ENCODE measurements at places on chromosomes 2 and 18.

GRCh38 chr2:36664696-36665076 lies 31.8 kb upstream of the VIT start:
- DNase-seq = no peak

GRCh38 chr2:150663143-150663542 lies 175.7 kb upstream of the RND3 start:
- no peak for DNase-seq

DNA sequence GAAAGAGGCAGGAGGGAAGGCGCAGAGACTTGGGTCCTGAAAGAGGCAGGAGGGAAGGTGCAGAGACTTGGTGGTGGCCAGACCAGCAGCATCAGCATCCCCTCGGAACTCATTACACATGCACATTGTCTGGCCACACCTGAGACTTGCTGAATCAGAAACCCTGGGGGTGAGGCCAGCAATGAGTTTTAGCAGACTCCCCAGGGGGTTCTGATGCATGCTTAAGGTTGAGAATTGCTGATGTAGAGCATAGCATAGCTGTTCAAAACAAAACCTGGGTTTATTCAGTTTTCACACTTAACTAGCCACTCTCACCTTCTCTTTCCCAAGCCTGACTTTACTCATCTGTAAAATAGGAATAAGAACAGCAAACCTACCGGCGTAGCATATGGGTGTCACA lies 122.9 kb downstream of the MRO start:
- no peak for DNase-seq

GRCh38 chr2:212766921-212767320 lies 228.3 kb upstream of the ERBB4 start:
- no peak for DNase-seq

- DNase-seq = no peak
Measured at GRCh38 chr2:37244755-37245154, 13.3 kb downstream of the NDUFAF7 start.

DNA sequence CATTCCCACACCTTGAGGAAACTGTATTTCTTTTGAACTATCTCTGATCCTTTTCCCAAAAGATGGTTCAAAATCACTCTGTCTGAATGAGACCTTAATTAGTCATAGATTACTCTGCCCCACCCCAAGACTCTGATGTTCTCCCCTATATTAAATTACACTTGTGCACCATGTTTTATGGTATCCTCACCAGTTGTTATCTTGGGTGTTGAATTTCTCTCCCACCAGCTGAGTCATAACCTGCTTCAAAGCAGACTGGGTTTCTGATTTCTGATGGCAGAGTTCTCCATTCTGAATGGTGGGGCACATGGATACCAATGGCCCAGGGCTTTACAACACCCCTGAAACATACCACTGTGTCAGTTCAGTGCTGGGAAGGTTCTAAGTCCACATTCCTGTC lies 15.0 kb downstream of the CDH20 start:
- no peak for DNase-seq

DNA sequence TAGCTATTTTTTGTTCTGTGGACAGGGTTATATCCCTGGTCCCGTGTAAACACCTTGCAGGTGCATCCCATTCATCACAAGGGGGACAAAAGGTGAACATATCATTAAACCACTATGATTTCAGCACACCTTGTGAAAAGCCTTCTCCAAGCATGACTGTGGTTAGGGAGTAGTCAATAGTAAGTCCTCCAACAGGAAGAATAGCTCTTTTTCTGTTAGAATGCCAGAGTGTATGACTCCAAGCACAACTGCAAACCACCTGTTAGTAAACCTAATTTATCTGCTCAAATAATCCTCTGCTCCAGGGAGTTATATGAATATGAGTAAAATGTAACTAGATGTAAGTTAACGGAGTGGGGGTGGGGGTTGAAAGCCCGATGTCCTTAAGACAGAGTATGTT lies 240.5 kb downstream of the AGPS start:
- DNase-seq = no peak

- no peak for DNase-seq
Measured at GRCh38 chr2:209553913-209554312, 130.1 kb downstream of the MAP2 start.

- DNase-seq = no peak
Measured at GRCh38 chr2:120209427-120210269, 13.6 kb downstream of the TMEM185B start.

- DNase-seq = peak; percentile 6
Measured at GRCh38 chr2:190088917-190089316, 26.4 kb upstream of the MSTN start.

DNA sequence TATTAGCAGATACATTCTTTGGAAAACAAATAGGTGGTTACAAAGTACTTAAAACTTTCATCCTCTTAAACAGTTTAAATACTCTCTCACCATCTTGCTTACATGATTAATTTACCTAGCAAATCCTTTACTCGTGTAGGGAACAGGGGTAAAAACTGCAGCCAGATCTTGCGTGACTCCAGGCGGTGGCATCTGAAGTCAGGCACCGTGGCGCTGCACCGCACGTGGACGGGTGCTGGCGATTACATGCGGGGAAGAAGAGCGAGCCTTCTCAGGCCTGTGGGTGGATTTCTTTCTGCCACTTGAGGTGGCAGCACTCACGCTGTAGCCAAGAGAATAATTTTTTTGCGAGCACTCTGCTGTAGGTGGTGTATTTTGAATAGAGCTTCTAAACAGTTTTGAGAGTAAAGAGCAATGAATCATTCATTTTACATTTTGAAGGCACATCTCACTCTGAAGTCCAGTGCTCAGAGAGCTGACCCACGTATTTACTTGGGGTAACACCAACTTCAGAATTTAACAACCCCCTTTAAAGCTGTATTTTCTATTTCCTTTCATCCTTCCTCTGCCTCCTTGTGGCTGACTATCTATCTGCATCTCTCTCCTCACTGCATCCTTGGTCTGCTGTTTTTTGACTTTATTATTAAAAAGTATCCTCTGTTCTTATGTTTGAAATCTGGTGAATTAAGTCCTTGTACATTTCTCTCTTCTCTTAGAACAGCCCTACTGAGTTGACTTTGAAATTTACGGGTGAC lies 68.9 kb downstream of the EPAS1 start:
- DNase-seq = no peak

DNA sequence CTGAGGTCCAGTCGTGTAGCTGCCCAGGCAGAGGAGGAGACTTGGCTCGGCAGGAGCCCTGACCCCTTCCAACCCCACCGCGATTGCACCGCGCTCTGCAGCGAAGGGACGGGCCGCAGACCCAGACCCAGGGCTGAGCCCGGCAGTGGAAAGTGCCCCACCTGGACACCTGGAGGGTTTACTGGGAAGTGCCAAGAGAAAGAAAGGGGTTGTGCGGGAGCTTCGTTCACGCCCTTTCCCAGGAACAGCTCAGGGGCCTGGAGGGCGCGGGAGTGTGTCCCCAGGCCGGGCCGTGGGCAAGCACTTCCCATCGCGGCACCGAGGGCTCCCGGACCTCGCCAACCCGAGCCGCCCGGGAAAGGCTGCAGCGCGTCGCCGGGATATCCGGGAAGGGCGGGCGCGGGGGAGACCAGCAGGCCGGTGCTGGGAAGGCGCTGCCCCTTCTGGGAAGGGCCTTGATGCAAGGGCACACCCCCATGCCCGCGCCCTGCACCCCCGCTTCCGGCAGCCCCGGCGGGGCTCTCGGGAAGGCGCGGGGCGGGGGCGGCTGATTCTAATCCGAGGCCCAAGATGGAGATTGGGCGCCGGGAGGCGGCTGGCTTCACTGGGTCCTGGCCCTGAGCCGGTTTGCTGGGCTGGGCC lies 36.1 kb upstream of the MRPL33 start:
- DNase-seq = peak; percentile 41

GRCh38 chr2:101692041-101692440 lies 5.5 kb upstream of the MAP4K4 start:
- DNase-seq = no peak

DNA sequence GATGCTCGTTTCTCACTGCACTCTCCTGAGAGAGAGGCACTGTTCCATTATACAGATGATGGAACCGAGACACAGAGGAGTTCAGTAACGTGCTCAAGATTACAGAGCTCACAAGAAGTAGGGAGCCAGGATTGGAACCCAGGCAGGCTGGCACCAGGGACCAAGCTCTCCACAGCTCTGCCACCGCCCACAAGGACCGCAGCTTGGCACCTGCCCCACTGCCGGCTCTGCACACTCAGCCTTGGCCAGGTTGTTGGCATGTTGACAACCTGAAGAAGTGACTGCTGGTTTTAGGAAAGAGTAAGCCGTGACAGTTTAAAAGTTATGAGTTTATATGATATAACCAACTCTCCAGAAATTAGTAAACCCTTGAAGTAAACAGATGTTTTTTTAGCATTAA lies 48.0 kb upstream of the ITM2C start:
- no peak for DNase-seq

- DNase-seq = peak; percentile 15
Measured at GRCh38 chr2:173963323-173963816, 1.8 kb downstream of the SP3 start.

All from GM12891 (cell line).